AG20443 (cell line): ENCODE measurements at places on chromosomes 1 and 21.

- no peak for DNase-seq
Measured at GRCh38 chr1:29322147-29322694, 85.9 kb downstream of the PTPRU start.

DNA sequence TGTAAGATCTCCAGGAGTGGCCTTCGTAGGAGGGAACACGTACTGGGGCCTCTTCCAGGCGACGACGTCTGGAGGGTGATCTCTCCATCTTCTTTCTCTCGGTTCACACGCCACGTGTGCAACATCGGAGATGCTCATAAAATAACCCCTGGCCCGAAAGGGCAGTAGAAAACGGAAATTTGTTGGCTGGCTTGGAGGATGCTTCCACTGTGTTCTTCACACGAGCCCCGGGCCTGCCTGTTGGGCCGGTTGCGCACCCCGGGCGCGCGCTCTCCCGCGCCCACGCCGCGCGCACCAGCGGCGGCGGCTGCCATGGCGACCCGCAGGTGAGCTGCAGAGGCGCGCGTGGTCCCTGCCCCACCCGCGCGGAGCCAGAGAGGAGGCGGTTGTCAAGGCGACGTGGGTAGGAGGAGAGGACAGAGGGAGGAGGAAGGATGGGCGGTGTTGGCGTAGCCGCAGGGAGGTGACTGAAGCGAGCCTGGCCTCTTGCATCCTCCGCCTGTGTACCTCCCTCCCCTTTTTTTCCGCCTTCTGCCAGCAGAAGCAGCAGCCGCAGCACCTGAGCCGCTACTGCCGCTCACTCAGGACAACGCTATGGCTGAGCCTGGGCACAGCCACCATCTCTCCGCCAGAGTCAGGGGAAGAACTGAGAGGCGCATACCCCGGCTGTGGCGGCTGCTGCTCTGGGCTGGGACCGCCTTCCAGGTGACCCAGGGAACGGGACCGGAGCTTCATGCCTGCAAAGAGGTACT is at the start of gene ELAPOR1:
ELAPOR1 (plus strand) TSS at position 526 of the 752 bp plus-strand sequence; CDS start at position 595, 69 bp downstream.
- peak; percentile 48 for DNase-seq

GRCh38 chr1:182337736-182338571 is 53.6 kb downstream of the GLUL start:
- DNase-seq, result peak; percentile 28

DNA sequence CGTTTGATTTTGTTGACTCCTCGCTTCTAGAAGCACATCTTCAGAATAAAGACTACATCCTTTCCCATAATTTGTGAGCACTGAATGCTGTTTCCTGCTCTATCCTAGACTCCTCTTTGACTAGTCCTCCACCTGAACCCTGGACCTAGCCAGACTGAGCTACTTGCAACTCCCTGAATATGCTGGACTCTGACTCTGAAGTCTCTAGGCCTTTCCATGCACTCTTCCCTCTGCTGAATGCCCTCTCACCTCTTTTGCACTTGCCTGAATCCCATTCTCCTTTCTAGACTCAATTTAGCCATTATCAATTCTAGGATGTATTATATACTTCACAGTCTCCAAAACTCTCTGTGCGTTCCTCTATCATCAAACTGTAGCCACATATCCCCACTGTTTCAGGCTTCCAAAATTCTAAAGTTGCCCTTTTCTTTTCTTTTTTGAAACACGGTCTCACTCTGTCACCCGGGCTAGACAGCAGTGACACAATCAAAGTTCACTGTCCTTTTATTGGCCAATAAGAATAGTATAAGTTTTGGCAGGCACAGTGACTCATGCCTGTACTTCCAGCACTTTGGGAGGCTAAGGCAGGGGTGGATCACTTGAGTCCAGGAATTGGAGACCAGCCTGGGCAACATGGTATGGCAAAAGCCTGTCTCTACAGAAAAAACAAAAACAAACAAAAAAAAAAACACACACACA is 127.0 kb downstream of the LTN1 start:
- DNase-seq, result no peak

- DNase-seq, result no peak
Measured at GRCh38 chr1:218536296-218536986, 191.3 kb downstream of the TGFB2 start.

GRCh38 chr1:22536506-22536905 is 26.8 kb upstream of the EPHA8 start:
- peak; percentile 65 for DNase-seq

- no peak for DNase-seq
Measured at GRCh38 chr1:112714313-112715263, 544 bp downstream of the PPM1J start.

GRCh38 chr1:202207292-202207691 is 13.7 kb downstream of the LGR6 start:
- DNase-seq, result peak; percentile 55

- DNase-seq, result no peak
Measured at GRCh38 chr1:76343356-76343755, 268.8 kb downstream of the ST6GALNAC3 start.

DNA sequence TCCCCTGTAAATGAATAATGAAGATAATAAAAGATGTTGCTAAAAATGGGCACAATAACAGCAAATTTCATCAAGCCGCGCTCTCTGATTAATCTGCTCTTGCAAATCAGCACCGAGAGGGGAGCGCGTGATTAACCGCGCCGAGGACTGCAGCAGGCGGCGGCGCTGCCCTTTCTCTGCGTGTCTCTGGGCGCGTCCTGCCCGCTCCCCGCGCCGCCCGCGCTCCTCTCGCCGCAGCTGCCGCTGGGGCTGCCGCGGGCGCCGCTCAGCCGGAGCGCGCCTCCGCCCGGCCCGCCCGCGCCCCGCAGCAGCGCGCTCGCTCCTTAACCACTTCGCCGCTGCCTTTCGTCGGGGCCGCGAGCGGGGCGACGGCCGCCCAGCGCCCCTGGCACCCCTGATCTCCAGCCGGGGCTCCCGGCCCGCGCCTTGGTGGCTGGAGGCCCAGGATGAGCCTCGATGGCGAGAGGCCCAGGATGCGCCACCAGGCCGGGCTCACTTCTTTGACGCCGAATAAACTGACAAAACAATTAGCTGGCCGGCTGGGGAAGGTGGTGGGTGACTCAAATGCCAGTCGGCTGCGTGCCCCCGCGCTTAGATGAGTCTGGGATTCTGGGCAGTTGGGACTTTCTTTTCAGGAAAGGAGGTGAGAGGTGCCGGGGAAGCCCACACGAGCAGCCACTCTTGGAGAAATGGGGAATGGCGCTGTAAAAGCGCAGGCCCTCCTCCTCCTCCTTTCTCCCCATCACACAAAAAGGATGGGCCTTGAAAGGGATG is 221.4 kb upstream of the PKN2 start:
- peak; percentile 72 for DNase-seq

GRCh38 chr1:35122311-35122710 is 43.1 kb downstream of the ZMYM1 start:
- no peak for DNase-seq

DNA sequence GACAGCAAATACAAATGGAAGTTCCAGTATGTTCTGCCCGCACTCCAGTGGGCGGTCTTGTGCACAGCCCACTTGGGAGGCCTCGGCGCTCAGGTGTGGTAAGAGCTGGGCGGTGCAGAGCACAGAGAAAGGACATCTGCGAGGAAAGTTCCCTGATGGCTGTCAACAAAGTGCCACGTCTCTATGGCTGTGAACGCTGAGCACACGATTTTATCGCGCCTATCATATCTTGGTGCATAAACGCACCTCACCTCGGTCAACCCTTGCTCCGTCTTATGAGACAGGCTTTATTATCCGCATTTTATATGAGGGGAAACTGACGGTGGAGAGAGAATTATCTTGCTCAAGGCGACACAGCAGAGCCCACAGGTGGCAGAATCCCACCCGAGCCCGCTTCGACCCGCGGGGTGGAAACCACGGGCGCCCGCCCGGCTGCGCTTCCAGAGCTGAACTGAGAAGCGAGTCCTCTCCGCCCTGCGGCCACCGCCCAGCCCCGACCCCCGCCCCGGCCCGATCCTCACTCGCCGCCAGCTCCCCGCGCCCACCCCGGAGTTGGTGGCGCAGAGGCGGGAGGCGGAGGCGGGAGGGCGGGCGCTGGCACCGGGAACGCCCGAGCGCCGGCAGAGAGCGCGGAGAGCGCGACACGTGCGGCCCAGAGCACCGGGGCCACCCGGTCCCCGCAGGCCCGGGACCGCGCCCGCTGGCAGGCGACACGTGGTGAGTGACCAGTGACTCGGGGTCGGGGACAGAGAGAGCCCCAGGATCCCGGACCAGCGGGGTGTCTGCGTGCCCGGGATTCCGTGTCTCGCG is at the start of gene IL12RB2:
IL12RB2 (plus strand) TSS at position 623 of the 810 bp plus-strand sequence. CDS start 12,496 bp downstream, outside the sequence.
- peak; percentile 34 for DNase-seq

- DNase-seq, result no peak
Measured at GRCh38 chr1:191432817-191433216, 725.4 kb upstream of the RGS18 start.

DNA sequence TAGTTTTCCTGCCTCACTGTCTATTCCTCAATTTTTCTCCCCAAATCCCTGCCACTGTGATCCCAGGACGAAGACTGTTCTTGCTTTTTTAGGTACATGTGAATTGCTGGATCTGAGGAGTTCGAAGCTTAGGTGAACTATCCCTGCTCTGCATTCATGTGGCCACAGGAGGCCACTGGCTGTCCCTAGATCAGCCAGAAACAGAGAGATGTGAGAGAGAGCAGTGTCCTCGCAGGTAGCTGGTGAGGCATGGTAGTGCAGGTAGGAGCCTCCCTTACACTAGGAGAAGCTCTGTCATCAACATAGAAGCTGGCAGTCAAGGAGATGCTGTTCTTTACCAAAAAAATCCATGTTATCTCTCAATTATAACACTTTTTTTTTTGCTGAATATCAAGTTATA is 71.5 kb downstream of the USP24 start:
- DNase-seq, result no peak

DNA sequence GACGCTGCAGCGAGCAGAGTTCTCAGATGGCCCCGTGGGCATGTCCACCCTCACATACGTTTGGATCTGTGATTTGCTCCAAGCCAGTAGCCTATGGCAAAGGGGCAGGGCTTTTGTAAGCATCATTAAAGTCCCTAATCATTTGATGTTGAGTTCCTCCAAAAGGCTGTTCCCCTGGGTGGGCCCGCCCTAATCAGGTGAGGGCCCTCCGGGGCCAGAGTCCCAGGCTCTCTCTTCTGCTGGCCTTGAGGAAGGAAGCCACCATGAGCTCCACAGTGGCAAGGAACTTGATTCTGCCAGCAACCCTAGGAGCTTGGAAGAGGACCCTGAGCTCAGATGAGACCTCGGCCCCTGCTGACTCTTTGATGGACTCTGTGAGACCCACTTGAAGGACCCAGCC is 25.4 kb upstream of the AJAP1 start:
- DNase-seq, result no peak

DNA sequence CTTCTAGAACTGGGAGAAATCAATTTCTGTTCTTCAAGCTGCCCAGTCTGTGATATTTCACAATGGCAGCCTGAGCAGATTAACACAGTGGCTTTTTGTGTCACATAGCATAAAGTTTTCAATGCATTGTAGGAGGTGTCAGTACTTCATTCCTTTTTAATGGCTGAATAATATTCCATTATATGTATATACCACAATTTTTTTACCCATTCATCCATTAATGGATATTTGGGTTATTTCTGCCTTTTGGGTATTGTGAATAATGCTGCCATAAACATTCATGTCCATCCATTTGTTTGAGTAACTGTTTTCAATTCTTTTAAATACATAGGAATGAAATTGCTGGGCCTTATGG is 191.5 kb downstream of the SETD4 start:
- DNase-seq, result no peak

DNA sequence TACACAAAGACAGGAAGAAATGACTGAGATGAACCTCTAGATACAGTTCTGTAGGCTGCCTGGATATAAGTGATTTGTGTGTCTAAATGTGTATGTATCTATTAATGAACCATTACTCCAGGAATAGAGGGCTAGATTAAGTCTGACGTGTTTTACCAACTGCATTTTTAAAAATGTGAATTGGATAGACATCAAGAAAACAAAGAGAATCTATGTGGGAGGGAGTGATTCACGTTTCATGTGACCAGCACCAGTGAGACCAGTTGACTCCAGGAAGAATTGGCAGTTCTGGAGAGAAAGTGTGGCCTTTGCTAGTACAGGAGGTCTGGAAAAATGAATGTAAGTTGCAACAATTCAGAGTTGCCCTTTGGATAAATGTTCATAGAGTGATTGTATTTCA is 53.4 kb upstream of the RGS21 start:
- no peak for DNase-seq

DNA sequence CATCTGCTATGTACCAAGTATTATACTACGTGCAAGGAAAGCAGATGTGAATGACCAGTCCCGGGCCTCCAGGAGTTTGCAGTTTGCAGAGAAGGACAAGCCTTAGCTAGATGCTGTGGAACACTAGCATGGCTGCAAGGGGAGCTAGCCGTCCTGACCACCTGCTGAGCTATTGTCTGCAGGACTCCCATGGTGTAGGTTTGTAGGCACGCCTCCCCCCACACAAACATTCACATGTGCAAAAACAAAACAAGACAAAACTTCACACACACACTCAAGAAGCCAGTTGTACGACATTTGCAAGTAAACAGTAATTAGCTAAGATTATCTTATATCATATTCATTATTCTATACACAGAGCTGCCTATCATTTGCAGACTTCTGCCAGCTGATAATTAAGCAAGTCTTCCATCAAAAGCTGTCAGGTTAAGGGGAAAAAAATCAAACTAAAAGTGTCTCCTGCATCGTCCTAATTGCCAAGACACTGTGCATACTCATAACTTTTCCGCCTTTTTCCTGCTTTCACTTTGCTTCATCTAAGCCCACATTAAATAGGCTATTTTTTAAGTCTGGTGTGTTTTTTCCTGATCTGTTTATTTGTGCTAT is 10.7 kb upstream of the HNRNPU start:
- no peak for DNase-seq

GRCh38 chr1:241308011-241308410 is 49.0 kb downstream of the RGS7 start:
- DNase-seq, result no peak

DNA sequence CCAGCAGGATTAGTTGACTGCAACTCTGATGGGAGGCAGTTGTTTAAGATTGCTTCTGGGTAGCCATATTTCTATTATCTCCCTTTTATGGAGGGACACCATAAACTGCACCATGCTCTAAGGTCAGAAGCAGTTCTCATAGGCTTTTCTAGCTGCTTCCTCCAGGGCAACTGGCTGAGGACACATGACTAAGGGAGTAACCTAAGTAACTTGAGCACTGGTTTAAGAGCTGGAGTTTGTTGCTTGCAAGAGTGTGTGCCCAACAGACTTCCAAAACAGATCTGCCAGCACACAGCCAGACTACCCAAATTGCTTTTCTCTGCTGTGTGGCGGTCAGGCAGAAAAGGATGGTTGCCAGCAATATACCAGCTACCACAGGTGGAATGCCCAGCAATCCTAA is 111.2 kb upstream of the LHX8 start:
- no peak for DNase-seq

- DNase-seq, result no peak
Measured at GRCh38 chr21:45926281-45926680, 55.3 kb upstream of the COL6A1 start.

- DNase-seq, result no peak
Measured at GRCh38 chr1:36855699-36856494, 178.4 kb downstream of the GRIK3 start.

DNA sequence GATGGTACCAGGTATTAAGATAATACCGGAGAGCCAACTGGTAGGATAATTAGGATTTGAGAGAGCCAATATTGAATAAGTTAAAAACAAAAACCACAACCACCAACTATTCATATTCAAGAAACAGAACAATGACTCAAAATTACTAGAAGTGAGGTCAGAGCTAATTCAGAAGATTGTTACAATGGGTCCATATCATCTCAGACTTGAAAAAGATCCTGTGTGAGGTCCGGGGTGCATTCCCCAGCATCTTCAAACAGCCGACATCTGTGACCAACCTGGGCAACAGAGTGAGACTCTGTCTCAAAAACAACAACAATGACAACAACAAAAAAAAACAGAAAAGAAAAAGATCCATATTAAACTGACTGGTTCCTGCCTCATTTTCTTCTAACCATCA is 18.6 kb downstream of the AK2 start:
- DNase-seq, result no peak

- DNase-seq, result peak; percentile 73
Measured at GRCh38 chr1:55669293-55669692, 454.1 kb upstream of the USP24 start.
